ENCODE measurements at places on chromosomes 5 and 9.

DNA sequence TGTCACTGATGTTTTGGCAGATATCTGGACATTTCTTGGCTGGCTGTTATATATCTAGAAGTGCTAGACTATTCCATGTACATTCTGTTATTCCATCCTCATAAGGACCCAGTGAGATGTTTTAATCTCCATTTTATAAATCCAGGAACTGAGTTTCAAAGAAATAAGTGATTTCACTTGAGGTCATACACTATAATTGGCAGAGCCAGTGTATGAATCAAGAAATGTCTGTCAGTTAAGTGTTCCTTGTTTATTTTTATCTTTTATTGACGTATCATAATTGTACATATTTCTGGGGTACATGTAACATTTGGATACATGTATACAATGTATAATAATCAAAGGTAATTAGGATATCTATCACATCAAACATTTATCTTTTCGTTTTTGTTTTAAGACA is 338.3 kb upstream of the KLF4 start:
- no peak for DNase-seq

DNA sequence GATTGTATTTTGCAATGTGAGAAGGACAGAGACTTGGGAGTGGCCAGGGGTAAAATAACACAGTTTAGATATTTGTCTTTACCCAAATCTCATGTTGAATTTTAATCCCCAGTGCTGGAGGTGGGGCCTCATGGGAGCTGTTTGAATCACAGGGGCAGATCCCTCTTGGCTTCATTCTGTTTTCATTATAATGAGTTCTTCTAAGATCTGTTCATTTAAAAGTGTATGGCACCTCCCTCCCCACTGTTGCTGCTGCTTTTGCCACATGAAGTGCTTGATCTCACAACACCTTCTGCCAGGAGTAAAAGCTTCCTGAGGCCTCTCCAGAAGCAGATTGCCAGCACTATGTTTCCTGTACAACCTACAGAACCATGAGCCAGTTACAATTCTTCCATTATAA is 28.1 kb downstream of the COX7C start:
- DNase-seq, result no peak

- DNase-seq, result no peak
Observed at GRCh38 chr9:77023726-77024125, 4.3 kb downstream of the FOXB2 start.

- peak; percentile 70 for DNase-seq
Observed at GRCh38 chr9:126956917-126957686, 42.5 kb downstream of the RALGPS1 start.

DNA sequence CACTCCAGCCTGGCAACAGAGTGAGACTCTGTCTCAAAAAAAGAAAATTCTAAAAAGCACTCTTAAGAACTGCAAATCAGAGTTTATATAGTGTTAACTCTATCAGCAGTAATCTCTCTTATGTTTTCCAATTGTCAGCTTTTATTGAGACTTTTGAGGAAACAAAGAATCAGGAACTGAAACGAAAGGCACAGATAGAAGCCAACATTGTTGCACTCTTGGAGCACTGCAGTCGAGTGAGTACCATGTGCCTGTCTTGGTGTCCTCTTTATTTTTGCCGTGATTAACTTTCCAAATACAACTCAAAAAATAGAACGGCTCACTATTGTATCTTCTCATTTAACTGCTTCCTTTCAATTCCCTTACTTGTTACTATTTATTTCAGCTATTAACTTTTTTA is 41.7 kb upstream of the LRRC19 start:
- DNase-seq, result no peak

DNA sequence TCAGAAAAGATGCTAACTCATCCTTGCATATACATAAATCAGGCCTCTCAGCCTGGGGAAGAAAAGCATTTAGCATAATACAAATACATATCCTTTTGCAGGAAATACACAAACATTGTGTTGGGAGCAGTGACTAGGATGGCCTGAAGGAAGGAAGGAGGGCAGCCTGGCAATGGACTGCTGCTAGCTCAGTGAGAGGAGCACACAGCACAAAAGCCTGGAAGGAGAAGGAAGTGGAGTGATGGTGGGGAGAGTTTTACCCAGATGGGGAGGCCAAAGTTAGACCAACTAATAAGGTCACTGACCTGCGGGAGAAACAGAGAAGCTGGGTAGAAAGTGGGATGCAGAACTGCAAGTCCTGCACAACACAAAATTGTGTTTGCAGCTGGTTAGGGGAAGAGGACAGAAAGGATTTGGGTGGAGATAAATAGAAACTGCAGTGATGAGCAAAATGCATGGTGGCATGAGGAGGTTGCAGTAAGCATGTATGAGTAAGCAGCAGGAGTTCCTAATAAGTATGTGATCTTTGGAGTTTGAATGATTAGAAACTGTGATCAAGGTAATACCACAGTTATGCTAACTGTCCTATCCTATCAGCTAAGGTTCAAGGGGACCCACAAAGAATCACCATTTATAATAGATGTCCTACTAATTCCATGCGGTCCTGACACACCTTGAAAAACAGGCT is 39.5 kb downstream of the SEMA6A start:
- DNase-seq, result no peak

DNA sequence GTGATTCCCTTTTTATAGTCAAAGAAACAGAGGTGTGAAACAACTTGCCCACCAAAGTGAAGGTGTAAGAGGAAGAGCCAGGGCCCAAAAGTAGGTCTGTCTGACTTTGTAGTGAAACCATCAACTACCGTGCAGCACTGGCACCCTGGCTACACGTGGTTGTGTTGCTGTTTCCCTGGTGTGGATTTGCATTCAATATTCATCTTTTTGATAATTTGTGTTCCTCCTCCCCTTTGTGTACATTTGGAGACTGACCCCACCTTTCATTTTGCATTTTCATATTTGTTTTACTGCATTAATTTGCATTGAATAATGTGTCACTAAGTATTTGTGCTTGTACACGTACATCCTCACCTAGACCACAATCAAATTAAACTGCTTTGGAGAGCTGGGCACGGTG is 873.8 kb upstream of the WWC1 start:
- DNase-seq, result no peak

DNA sequence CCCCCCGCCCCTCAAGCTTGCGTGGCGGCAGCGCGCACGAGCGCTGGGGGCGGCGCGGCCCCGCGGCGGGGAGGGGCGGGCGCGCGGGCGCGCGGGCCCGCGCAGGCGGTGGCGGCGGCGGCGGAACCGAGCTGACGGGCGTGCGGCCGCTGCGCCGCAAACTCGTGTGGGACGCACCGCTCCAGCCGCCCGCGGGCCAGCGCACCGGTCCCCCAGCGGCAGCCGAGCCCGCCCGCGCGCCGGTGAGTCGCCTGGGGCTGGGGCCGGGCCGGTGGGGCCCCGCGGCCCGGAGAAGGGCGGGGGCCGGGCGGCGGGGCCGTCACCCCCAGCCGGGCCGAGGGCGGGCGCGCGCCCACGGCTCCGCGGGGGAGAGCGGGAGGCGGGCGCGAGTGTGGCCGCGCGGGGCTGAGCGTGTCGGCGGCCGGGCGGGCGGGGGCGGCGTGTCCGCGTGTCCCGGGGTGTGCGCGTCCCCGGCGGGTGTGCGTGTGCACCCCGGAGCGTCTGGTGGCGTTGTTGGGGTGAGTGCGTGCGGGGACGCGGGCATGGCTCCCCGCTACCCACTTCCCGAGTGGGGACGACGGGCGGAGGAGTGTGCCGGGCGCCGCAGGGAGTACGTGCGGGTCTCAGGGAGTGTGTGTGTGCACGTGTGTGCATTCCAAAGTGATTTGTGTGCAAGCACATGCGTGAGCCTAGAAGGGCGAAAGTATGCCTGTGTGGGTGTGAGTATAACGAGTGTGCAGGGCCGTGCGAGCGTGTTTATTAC is at the start of gene NEK6:
TSS of gene NEK6 (plus strand) at position 106 of the 763 bp plus-strand sequence. CDS start 44,016 bp downstream, outside the sequence.
- no peak for DNase-seq

DNA sequence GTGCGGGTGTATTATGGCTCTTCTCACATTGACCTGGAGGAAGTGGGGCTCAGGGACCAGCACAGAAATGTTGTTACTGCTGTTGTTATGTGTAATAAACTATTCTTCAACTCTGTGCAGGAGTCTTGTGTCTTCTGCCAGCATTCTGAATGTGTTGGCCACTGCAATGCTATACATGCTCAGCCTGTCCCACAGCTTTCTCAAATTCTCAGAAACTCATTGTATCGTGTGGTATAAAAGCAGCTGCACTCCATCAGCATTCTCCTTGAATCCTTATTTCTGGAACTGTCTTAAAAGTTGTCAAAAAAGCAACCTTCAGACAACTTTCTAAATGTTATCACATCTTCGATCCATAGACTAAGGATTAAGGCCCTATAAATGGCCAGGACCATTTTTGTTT is 72.0 kb downstream of the ZNF474 start:
- DNase-seq, result no peak
